ENCODE measurements at places on chromosomes 16 and 17.

GRCh38 chr17:78759203-78759968 lies 22.7 kb downstream of the CYTH1 start:
- peak; percentile 71 for DNase-seq

DNA sequence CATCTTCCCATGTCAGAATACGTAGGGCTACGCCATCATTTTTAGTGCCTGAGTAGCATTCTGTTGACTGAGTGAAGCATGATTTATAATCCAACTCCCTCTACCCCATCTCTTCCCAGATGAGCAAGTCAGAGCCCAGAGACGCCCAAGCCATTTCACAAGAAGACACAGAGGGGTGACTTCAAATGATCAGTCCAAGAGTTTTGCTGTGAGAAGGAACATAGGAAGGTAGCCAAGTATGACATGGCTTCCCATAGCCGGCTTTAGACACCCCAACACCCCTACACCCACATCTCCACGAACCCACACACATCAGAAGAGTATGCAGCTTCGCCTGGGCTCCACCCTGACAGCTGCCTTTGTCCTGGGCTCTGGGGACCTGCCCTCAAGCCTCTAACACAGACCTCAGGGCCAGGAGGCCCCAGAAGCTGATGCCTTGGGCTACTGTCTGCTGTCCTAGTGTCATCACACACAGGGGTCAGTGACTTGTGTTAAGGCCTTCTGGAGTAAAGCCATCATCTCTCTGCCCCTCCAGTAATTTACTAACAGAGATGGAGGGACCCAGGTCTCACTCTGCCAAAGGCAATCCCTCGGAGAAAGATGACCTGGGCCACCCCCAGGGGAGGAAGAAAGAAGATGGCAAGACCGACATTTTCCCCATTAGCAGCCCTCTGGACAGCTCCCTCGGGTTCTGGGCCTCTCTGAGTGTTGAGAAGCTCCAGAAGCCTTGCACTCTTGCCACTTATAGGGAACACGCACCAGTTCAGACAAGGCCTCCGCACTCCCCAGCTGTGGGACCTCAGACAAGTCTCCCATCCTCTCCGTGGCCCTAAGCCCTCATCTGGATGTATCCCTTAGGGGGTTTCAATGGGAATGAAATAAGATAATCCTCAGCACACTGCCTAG lies 38.7 kb upstream of the MRPS23 start:
- no peak for DNase-seq

GRCh38 chr17:58338841-58339754 lies 10.5 kb upstream of the TSPOAP1 start:
- DNase-seq, result no peak

GRCh38 chr16:23856251-23856709 lies 20.5 kb downstream of the PRKCB start:
- DNase-seq, result no peak

DNA sequence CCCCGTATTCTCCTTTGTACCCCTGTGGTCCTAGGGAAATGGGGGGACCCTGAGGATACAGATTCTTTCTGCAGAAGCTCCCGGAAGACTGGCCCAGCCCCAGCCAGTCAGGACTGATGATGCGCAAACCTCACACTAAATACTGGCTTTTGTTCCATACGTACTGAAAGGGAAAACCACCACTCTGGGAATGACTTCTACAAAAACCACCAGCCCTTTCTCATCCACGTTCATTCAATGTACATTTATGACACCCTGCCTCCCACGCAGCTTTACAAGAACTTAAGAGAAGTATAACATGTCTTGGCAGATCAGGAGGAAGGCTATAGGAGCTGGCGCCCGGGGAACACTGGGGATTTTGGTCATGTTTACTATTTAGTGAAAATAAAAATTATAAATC lies 70.6 kb downstream of the MARCHF10 start:
- DNase-seq, result no peak
